ENCODE measurements at places on chromosomes 6 and 20.

GRCh38 chr6:108966855-108967755 lies 118.9 kb downstream of the ARMC2 start:
- DNase-seq = no peak

DNA sequence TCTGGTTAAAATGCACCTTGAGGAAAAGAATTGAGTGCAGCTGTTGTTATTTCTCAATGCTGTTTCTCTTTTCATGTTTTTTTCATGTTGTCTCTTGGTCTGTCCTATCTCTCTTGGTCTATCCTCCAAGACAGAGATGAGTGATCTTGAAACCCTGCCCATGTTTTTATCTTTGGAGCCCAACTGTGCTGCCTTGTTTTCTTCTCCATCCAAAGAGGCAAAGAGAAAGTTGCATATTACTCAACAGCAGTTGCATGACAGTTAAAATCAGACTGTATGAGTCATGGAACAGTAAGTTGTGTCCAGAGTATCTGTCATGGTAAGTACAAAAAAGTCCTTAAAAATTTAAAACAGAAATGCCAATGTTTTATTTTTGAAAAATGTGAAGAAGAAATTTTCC lies 26.2 kb downstream of the BCAS1 start:
- no peak for DNase-seq

DNA sequence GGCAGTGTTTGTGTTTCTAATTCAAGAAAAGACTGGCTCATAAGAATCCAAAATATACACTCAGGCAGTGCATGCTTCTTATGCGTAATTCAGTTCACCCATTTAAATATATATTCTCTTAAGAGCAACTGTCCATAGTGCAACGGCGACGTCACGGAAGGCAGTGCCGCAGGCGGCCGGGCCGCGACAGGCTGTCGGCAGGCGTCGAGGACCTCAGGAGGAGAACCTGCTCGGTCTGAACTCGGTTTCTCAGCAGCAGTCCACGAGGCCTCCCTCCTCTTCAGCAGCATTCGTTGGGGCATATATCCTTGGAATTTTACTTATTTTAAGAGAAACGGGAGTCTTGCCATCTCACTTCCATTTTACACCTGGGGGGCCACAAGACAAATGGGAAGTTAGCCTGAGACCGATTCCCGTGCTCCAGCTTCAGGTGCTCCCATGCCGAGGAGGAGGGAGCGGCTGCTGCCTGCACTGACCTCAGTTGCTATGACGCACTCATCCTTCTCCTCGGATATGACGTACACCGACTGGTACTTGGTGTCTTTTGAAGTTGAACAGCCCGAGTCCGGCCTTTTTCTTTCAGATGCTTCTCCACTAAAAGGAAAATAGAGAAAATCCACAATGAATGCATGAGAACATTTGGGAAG lies 8.2 kb downstream of the DLL1 start:
- DNase-seq = no peak

- no peak for DNase-seq
Measured at GRCh38 chr6:144265061-144265357, 20.1 kb upstream of the UTRN start.

DNA sequence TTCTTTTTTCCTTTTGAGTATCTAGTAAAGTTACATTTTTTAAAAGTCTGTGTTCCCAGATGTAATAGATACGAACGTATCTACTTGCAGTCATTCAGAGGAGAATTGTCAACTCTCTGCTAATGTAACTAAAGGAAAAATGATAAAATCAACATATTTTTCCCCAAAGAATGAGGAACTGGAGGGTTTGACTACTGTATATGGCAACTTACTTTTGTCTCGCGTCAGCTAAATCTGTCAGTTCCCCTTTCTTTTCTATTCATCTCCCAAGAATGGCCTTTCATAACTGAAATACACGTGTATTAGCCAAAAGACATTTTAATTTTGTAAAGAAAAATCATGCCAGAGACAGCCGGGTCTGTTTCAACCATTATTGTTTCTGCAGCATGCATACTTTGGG lies 5.4 kb downstream of the EYA2 start:
- no peak for DNase-seq

- no peak for DNase-seq
Measured at GRCh38 chr6:132392792-132393191, 8.5 kb downstream of the MOXD1 start.

- DNase-seq = no peak
Measured at GRCh38 chr6:168534265-168534664, 93.3 kb downstream of the SMOC2 start.

- DNase-seq = no peak
Measured at GRCh38 chr6:157361886-157362285, 19.1 kb upstream of the ZDHHC14 start.

GRCh38 chr6:139659196-139659595 lies 284.7 kb upstream of the CITED2 start:
- DNase-seq = no peak

DNA sequence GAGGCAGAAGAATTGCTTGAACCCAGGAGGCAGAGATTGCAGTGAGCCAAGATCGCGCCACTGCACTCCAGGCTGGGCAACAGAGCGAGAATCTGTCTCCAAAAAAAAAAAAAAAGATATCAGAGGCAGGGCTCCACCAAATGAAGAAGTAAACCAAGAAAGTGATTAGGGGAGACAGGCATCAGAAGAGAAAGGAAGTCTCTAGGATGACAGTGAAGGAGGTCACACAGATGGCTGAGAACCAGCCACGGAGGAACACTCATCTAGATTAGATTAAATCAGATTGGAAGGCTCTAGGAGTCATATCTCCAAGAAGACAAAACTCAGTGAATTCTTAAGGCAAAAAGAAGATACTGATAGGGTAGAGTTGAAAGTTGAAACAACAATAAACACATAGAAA lies 102.2 kb upstream of the CCDC28A start:
- DNase-seq = no peak

GRCh38 chr20:57650266-57650665 lies 30.0 kb upstream of the ZBP1 start:
- no peak for DNase-seq

DNA sequence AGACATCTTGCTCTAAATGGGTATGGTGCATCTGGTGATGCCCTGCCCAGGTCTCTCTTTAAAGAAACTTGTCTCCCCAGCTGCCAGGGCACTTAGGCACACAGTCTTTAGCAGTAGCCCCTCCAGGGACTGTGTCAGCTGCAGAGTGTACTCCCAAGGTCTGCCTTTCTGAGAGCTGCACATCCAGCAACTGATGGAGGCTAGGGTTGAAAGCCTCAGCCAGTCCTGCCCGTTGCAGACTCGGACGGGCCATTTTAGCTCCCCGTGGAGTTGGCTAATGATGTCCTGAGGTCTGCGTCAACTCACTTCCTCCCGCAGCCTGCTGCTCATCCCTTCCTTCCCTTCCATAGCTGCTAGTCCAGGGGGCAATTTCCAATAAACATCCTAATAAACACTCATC lies 381.8 kb downstream of the PTPRT start:
- DNase-seq = no peak

DNA sequence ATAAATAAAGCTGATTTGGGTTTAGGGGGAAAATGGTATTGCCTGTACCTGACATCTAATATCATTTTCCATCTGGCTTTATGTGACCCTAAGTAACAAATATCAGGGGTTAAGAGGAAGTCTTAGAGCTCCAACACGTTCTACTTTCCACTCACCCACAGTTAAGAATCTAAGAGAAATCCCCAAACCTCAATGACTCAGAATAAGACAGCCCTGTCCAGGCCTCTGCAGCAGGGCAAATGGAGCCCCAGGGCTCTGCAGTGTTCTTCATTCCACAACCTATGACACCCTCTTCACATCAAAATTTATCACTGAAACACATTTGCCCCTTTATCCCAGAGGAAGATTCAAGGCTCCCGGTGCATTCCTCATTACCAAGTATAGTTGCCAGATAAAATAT lies 20.3 kb upstream of the TENT5A start:
- no peak for DNase-seq

- no peak for DNase-seq
Measured at GRCh38 chr20:34377072-34377847, 14.2 kb downstream of the ITCH start.

- no peak for DNase-seq
Measured at GRCh38 chr6:106908386-106908840, 66.1 kb downstream of the CD24 start.

GRCh38 chr6:34928695-34929094 lies 39.6 kb downstream of the ANKS1A start:
- no peak for DNase-seq

DNA sequence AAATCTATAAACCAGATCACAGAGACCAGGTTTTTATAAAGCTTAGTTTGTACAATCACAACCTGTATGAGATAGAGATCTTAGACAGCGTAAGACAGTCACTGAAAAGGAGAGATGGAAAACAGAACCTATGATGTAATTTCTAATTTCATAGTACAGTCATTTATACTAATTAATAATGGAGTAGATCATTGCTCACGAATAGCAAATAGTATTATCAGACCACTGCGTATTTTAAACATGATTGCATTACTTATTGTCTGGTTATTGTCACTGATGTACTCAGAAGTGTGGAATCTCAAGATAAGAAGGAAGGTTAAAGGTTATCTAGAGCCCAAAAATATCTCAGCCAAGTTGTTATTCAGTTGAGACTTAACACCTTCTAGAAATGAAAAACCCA lies 115.6 kb downstream of the KHDC1L start:
- DNase-seq = no peak

All from stimulated activated CD8-positive, alpha-beta memory T cell treated with anti-CD3 and anti-CD28 coated beads, Interleukin-4, amount 100 ng/mL, for 4 hours (primary cell).